Activated CD4-positive, alpha-beta memory T cell treated with anti-CD3 and anti-CD28 coated beads for 36 hours (primary cell): ENCODE measurements at places on chromosomes 1 and 21. TPM values are rescaled to one million over a fixed set of nuclear protein-coding genes. Genes with fewer than 3 reads are reported as not detected.

The PSRC1 gene
- 14.9 TPM for total RNA-seq

The FAM177B gene
- total RNA-seq = not detected

- no peaks in the 10 kb centered on the region for H3K27me3 ChIP-seq
- peak overlapping the region; percentile 40 for H3K4me3 ChIP-seq
- peaks cover 17% of the 10 kb centered on the region for H3K36me3 ChIP-seq
These were observed 8.4 kb downstream of the IFNAR2 start for GRCh38 chr21:33238146-33238545.

- no peaks in the 10 kb centered on the region for H3K36me3 ChIP-seq
- H3K4me1 ChIP-seq = no peaks in the 10 kb centered on the region
- peaks cover 15% of the 10 kb centered on the region for H3K27me3 ChIP-seq
- H3K4me3 ChIP-seq = no peak overlapping the region
These were observed 250.0 kb downstream of the FOXD2 start for GRCh38 chr1:47687631-47688460.
